ENCODE measurements at places on chromosomes 3 and 15.

GRCh38 chr15:59371458-59372351 lies 966 bp downstream of the MYO1E start:
- peaks cover 16% of the 10 kb centered on the region for H3K4me1 ChIP-seq
- DNase-seq, result no peak
- H3K36me3 ChIP-seq, result no peaks in the 10 kb centered on the region
- peaks cover 14% of the 10 kb centered on the region for H3K27me3 ChIP-seq
- no peak overlapping the region for H3K27ac ChIP-seq

DNA sequence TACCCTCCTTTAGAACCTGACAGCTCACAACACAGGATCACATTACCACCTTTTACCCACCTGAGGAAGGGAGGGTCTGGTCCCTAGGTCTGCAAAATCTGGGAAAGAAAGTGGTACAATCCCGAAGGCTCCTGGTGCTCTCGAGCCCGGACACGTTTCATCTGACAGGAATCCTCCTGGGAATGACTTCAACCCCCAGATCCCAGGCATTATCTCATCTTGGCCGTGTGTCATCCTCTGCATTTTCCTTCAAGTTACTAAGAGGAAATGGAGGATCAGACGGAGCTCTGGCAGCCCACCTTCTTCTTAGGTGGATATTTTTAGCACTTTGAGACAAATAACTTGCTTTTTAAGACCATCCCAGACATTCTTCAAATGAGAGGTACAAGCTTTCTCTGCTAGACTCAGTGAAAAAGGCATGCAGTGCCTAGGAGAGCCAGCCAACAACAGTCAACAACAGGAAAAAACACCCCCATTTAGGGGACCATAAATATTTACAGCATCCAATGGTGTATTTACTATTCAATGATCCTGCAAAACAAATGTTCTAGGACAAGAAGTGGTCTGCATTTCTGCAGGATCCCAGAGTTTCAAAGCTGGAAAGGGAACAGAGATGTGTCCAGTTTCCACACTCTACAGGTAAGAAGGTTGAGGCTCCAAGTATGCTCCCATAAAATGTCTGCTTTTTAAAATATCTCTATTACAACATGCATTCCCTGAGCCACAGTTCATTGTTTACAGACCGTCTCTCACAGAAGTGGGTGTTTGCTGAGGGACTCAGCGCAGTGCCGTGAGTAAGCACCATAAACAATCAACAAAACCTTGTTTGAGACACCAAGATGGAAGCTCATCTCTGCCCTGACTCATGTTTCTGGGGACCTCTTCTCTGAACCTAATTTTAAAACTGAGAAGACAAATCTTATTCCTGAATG lies 38.3 kb upstream of the ARHGEF3 start:
- no peak for DNase-seq
- no peaks in the 10 kb centered on the region for H3K27me3 ChIP-seq
- no peaks in the 10 kb centered on the region for H3K36me3 ChIP-seq
- no peaks in the 10 kb centered on the region for H3K4me1 ChIP-seq

- no peak overlapping the region for H3K4me3 ChIP-seq
- no peaks in the 10 kb centered on the region for H3K4me1 ChIP-seq
- no peak for DNase-seq
- no peaks in the 10 kb centered on the region for H3K36me3 ChIP-seq
- H3K27ac ChIP-seq, result no peak overlapping the region
Observed at GRCh38 chr3:189995129-189995528, 125.6 kb downstream of the P3H2 start.

DNA sequence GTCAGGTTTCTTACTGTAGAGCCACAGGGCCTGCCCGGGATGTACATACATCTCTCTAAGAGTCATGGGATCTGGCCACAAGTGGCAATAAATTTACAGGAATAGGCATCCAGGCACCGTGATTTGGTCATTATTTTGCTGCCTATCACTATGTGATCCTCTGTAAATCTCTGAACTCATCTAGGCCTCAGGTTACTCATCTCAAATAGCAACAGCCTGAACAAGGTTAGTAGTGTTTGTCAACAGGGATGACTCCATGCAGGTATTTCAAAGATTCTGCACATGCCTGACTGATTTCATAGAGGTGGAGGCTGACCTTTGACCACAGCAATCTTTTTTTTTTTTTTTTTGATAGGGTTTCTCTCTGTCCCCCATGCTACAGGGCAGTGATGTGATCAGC lies 88.8 kb upstream of the TBL1XR1 start:
- DNase-seq, result no peak
- H3K27me3 ChIP-seq, result no peaks in the 10 kb centered on the region
- H3K27ac ChIP-seq, result no peak overlapping the region
- H3K4me1 ChIP-seq, result peaks cover 19% of the 10 kb centered on the region

GRCh38 chr3:50627407-50628051 lies 10.6 kb downstream of the MAPKAPK3 start:
- H3K4me3 ChIP-seq, result no peak overlapping the region
- no peak overlapping the region for H3K27ac ChIP-seq
- H3K4me1 ChIP-seq, result peaks cover 100% of the 10 kb centered on the region
- no peak for DNase-seq

- H3K36me3 ChIP-seq, result no peaks in the 10 kb centered on the region
- H3K27ac ChIP-seq, result no peak overlapping the region
- H3K4me3 ChIP-seq, result peak overlapping the region; percentile 14
- H3K4me1 ChIP-seq, result peaks cover 50% of the 10 kb centered on the region
- DNase-seq, result peak; percentile 31
Observed at GRCh38 chr3:171491361-171491760, 31.2 kb upstream of the TNIK start.

DNA sequence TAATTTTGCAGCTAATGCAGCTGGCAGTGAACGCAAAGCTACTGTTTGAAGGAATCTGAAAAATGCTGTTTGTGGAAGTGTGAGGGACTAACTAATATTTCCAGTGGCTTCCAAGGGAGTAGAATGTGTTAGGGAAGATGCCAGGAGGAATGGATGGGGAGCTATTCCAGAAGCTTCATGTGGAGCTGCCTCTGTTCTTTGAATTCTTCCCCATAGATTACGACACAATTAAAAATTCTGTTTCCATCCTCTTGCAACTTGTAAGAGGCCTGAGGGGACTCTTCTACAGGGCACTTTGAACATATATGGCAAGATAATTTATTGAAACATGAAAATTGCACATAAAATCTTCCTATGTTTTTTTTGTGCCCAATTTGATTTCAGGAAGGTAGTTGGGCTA lies 74.3 kb upstream of the CTXND1 start:
- H3K27ac ChIP-seq, result no peak overlapping the region
- H3K4me3 ChIP-seq, result no peak overlapping the region
- DNase-seq, result no peak
- no peaks in the 10 kb centered on the region for H3K27me3 ChIP-seq
- no peaks in the 10 kb centered on the region for H3K36me3 ChIP-seq

- no peak overlapping the region for H3K27ac ChIP-seq
- no peaks in the 10 kb centered on the region for H3K36me3 ChIP-seq
- H3K4me3 ChIP-seq, result no peak overlapping the region
Observed at GRCh38 chr3:155219106-155219505, 74.4 kb downstream of the STRIT1 start.

DNA sequence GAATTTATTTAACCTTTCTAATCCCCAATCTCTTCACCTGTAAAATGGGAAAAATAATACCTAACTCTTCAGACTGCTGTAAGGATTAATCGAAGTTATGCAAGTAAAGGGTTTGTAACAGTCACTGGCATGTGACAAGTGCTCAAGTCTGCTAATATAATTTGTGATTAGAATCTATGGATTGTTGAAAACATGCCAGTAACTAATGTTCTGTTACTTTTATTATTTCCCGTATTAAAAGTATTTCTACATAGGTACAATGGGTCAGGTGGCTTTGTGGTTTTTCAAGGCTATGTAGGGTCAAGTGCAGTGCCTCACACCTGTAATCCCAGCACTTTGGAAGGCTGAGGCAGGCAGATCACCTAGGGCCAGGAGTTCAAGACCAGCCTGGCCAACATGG lies 29.4 kb downstream of the ULK4 start:
- no peak overlapping the region for H3K27ac ChIP-seq
- no peaks in the 10 kb centered on the region for H3K36me3 ChIP-seq
- H3K4me3 ChIP-seq, result no peak overlapping the region
- no peaks in the 10 kb centered on the region for H3K4me1 ChIP-seq
- H3K27me3 ChIP-seq, result no peaks in the 10 kb centered on the region
- no peak for DNase-seq

- no peaks in the 10 kb centered on the region for H3K36me3 ChIP-seq
- H3K27ac ChIP-seq, result peak overlapping the region; percentile 90
- H3K27me3 ChIP-seq, result no peaks in the 10 kb centered on the region
- no peak for DNase-seq
Observed at GRCh38 chr15:68277131-68277602, 378 bp upstream of the FEM1B start.

GRCh38 chr3:22045882-22046281 lies 294.9 kb upstream of the ZNF385D start:
- no peak overlapping the region for H3K27ac ChIP-seq
- no peak overlapping the region for H3K4me3 ChIP-seq
- no peak for DNase-seq
- no peaks in the 10 kb centered on the region for H3K27me3 ChIP-seq
- H3K36me3 ChIP-seq, result no peaks in the 10 kb centered on the region
- no peaks in the 10 kb centered on the region for H3K4me1 ChIP-seq

- H3K4me3 ChIP-seq, result no peak overlapping the region
- no peaks in the 10 kb centered on the region for H3K4me1 ChIP-seq
- no peaks in the 10 kb centered on the region for H3K36me3 ChIP-seq
- DNase-seq, result no peak
Observed at GRCh38 chr3:54349231-54349652, 226.9 kb downstream of the CACNA2D3 start.

DNA sequence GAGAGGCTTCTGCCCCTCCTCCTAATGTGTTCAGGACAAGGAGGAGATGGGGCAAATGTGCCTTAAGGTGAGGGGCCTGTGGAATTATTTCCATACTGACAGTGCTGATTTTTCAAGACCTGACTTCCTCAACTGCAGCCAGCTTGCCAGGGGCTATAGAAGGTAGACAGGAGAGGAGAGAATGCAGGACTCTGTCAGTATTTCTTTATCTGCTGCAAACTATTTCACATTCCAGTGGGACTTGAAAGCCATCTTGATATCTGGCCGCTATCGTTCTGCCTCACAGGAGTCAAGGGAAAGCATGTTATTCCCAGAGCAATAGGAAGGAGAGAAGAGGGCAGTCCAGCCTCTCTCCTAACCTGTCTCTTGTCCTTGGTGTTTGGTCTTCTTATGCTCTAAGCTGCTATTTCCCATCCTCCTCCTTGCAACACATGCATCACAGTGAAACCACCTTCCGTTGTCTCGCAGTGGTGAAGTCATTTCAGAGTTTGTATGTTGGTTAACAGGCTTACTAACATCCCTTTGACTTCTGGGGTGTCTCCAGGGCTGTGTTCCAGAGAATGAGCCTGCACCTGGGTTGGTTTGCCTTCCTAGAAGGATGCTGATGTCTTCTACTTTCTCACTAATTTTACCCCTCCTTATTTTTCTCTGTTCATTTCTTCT lies 95.1 kb upstream of the MRPS22 start:
- H3K4me1 ChIP-seq, result no peaks in the 10 kb centered on the region
- H3K4me3 ChIP-seq, result no peak overlapping the region
- no peaks in the 10 kb centered on the region for H3K27me3 ChIP-seq
- DNase-seq, result no peak

Measured in CD4-positive, alpha-beta memory T cell (primary cell).